Fibroblast of the aortic adventitia (primary cell): ENCODE measurements at places on chromosomes 16 and 17.

GRCh38 chr16:77137045-77137444 is 53.9 kb upstream of the MON1B start:
- DNase-seq, result no peak

- no peak for DNase-seq
Observed at GRCh38 chr17:64398320-64398719, 7.7 kb upstream of the PECAM1 start.

GRCh38 chr16:27335349-27336053 is 21.7 kb downstream of the IL4R start:
- peak; percentile 73 for DNase-seq

GRCh38 chr16:12087901-12088421 is 111.4 kb downstream of the SNX29 start:
- DNase-seq, result no peak

DNA sequence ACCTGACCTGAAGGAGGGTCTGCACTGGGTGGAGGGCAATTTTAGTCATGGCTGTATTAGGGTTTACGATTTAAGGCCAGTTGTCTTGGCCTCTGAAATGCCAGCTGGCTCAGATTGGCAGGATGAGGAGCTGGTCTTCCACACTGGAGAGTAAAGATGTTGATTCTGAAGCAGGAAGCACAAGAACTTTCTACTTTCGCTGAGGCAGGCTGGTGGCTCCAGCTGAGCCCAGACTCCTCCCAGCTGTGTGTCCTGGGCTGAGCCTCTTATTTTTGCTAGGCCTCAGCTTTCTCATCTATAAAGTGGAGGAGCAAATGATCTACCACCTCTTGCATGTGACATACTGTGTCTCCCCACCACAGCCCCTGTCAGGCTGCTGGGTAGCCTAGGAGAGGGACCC is 74.4 kb downstream of the MRM1 start:
- no peak for DNase-seq

- DNase-seq, result no peak
Observed at GRCh38 chr17:5950878-5951277, 119.3 kb upstream of the WSCD1 start.

DNA sequence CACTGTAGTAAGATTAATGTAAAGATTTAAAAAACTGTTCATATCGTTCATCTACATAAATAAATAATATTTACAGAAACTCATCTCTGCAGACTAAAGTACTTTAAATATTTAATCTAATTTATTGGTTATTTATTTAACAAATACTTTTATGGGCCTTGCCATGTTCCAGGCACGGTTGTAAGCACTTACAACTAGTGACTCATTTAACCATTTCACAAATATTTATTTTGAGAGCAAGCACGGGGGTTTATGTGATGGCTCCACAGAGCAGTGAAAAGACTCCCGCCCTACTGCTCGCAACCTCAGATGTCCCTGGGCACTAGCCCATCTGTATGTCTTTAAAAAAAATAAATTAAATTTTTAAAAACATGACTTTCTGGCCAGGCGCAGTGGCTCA is 575.9 kb downstream of the WWOX start:
- no peak for DNase-seq

GRCh38 chr16:4089811-4090301 is 26.4 kb downstream of the ADCY9 start:
- DNase-seq, result no peak

- no peak for DNase-seq
Observed at GRCh38 chr17:48173191-48173984, 65.8 kb downstream of the SNX11 start.

DNA sequence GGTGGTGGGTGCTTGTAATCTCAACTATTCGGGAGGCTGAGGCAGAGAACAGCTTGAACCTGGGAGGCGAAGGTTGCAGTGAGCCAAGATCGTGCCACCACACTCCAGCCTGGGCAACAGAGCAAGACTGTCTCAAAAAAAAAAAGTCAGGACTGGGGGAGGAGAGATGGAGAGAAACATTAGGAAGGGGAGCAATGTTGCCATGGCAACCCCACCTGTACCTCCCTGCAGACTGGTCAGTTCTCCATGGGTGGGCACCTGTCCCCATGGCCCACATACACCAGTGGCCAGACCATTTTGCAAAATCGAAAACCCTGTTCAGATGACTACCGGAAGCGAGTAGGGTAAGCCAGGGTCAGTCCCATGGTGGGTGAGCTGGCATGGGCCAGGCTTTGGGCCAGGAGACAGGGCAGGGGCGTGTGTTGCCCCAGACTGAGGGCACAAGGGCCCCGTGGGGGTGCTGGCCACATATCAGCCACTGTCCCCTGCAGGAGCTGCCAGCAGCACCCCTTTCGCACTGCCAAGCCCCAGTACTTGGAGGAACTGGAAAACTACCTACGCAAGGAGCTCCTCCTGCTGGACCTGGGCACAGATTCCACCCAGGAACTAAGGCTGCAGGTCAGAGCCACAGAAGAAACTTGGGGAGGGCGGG is 14.0 kb downstream of the TSNAXIP1 start:
- no peak for DNase-seq

- no peak for DNase-seq
Observed at GRCh38 chr17:35900280-35900679, 20.1 kb upstream of the CCL5 start.

DNA sequence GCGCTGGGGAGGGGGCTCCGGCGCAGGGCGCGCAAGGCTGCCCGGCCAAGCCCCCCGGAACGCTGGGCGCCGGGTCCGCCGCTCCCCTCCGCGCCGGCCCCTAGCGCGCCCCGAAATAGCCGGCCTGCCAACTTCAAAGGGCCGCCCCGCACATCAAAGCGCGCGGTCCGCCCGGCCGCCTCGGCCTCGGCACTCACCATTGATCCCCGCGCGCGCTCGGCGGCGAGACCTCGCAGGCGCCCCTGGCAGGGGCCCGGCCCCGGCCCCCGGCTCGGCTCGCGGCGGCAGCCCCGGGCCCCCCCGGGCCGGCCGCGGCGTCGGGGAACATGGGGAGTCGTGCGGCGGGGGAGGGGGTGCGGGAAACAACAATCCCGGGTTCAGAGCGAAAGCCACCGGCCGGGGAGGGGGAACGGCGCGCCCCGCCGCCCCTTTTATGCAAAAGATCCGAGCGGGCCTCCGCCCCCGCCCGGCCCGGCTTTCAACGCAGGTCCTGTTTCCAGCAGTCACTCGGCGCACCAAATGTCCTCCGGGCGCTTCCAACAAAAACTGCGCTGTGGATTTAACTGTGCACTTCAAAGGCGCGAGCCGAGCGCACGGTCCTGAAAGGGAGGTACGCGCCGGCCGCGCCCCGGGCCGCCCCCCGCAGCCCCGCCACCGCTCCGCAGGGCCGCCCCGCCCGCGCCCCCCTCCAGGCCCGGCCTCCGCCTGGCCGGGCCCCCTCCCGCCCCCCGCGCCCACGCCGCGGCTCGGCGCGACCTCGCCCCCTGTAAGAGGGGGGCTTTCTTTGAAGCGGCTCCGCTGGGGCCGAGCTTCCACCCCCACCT is 608 bp downstream of the AXIN2 start:
- peak; percentile 91 for DNase-seq

DNA sequence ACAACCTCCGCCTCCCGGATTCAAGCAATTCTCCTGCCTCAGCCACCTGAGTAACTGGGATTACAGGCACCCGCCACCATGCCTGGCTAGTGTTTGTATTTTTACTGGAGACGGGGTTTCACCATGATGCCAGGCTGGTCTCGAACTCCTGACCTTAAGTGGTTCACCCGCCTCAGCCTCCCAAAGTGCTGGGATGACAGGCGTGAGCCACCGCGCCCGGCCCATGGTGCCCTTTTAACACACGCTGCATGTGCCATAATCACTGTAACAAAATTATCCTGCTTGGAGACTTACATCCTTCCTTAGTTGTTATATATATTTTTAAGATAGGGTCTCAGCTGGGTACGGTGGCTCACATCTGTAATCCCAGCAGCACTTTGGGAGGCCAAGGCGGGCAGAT is 5.4 kb downstream of the CD7 start:
- no peak for DNase-seq

DNA sequence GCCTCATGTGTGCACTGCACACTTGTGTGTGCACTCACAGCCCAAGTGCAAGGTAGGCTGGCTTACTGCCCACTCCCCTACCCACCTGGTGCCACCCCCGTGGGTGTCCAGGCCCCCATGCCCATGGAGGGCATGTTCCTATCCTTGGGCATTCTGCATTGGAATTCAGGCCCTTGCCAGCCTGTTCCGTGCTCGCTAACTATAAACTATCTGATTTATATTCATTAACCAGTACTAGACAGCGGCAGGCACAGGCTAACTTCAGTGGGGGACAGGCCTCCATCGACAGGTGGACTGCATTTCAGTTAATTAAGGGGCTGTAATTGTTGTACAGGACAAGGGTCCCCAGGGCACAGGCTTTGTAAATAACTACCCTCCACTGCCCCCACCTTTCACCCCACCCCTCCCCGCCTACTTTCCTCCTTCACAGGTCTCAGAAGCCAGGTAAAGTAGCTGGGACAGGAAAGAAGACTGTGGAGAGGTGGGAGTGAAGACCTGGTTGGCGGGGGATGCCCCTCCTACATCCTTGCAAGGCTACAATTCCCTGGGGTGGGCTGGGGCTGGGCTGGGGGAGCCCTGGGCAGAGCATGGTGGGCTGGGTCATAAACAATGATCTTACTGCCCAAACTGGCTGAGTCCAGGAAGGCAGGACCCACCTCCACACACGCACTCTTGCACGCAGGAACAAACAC is 119.0 kb upstream of the LHX1 start:
- no peak for DNase-seq

DNA sequence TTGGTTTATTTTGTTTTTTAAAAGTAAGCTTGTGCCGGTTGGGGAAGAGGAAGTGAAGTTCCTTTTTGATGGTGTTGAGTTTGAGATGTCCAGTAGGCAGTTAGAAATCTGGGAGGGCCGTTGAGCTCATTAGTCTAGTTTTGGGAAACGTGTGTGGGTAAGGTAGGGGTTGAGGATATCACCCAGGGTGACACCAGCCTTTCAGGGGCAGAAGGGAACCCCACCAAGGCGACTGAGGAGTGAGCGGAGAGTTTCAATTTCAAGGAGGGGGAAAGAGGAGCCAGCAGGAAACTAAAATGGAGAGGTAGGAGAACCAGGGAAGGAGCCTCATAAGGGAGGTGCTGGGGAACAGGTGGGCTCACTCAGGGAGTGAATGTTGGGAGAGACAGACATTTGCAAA is 22.7 kb downstream of the HAPSTR1 start:
- no peak for DNase-seq

DNA sequence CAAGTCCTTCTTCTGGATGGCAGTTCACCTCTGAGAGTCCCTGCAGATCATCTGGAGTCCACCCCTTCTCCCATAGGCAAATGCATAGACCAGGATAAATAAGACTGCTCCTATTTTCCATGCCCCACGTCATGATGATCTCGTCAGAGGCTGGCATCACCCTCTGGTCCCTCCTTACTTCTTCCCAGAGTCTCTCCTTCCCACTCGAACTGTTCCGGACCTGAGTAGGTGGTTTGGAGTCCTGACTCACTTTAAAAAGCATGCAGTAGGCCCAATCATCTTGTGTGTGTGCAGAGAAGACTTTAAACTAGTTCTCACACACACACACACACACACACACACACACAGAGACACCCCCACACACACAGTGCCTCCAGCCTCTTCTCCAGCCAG is 72.0 kb downstream of the SOX9 start:
- no peak for DNase-seq

DNA sequence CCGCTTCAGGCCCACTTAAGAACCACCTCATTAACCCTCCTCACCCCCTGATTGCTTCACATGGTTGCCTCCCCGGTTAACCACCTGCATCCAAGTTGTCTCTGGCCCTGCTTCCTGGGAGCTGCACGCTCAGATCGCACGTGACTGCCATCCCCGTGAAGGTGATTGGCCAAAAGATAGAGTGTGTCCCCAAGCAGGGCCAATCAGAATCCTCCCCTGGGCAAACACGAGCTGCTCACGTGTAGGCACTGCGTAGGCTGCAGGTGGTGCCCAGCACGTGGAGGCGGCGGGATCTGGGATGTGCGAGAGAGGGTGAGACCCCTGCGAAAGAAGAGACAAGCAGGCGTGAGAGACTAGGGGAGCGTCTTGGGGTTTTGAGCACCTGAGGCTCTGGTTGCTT is 111.8 kb upstream of the CRHR1 start:
- DNase-seq, result no peak

DNA sequence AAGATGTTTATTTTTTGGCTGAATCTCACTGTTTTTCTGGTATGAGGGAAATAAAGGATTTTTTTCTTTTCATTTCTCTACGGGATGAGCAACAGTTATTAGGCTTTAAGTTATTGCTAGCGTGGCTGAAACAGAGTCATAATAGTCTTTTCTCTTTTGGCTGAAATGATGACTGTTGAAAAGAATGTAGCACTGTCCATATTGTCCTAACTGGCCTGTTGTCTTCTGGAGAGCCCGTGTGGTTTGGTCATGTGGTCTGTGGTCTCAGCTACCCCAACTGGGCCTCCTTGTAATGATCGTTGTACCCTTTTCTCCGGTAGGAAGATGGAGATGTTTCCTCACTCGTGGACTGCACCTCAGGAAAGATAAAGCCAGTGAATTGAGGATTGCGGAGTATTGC is 36.6 kb downstream of the EPN2 start:
- DNase-seq, result no peak

DNA sequence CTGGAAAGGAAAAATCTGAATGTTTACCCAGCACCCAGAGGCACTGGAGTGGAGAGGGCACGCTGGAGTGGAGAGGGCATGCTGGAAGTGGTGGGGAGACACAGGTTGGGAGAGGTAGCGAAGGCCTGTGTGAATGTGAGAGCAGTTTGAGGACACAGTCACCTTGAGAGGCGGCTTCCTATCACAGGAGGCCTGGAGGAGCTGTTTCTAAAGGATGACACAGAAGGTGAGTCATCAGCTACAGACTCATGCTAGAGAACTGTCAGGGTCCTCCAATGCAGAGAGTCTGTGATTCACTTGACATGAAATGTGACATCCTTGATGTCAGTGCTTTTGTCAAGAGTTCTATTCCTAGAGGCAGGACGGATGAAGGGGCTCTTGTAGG is 13.8 kb downstream of the CTRL start:
- DNase-seq, result peak; percentile 39

DNA sequence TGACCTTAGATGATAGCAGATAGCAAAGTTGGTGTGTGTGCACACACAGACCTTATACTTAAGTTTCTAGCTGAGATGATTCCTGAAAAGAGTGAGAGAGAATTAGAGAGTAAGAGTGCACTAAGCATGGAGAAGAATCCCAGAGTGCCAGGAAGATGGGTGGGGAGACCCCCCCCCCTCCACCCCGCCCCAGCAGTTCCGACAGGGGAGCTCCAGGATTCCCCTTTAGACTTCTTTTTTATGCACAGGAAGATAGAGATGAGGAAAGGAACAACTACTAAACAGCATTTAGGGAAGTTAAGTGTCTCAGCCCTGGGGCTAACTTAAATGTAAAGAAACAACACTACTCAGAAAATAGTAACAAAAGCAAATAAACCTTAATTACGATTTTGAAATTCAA is 878.0 kb upstream of the GOT2 start:
- DNase-seq, result no peak
